COR-L47 (cell line): ENCODE measurements at places on chromosomes 6 and 20.
A peak's percentile ranks its signal among the peaks of the same experiment; 100 is the strongest.

GRCh38 chr6:109503327-109504224 is 20.6 kb upstream of the ZBTB24 start:
- DNase-seq, result peak; percentile 29

DNA sequence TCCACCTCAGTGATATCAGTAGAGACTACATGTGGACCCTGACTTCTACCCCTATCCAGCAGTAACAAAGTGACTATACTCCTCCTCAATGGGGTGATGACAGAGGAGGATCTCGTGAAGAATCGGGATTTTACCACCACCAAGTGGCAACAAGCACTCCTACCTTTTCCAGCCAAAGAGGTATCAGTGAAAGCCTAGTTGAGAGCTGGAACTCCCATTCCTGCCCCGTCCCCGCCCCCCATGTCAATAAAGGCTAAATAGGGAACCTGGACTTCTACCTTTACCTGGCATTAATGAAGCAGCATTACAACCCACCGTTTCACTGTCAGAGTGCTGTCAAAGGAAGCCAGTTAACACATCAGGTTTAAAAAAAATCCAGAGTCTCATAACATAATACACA is 45.3 kb downstream of the RNF24 start:
- no peak for DNase-seq

DNA sequence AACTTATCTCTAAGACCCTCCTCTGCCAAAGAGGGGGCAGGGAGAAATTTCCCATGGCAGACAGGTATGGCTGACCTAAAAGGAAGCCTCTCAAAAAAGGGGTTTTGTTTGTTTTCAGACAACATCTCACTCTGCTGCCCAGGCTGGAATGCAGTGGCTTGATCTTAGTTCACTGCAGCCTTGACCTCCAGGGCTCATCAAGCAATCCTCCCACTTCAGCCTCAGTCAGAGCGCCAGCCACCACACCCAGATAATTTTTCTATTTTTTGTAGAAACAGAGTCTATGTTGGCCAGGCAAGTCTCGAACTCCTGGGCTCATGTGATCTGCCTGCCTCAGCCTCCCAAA is 3.8 kb downstream of the EZR start:
- no peak for DNase-seq

- no peak for DNase-seq
These were observed 683 bp upstream of the GCNT2 start for GRCh38 chr6:10520468-10520867.

GRCh38 chr20:37902504-37903313 is at the start of gene VSTM2L:
Gene VSTM2L (plus strand): TSS chr20:37903127. CDS start chr20:37903351, 224 bp downstream.
- DNase-seq, result no peak

GRCh38 chr6:74870403-74870802 is 335.4 kb downstream of the COL12A1 start:
- DNase-seq, result no peak

DNA sequence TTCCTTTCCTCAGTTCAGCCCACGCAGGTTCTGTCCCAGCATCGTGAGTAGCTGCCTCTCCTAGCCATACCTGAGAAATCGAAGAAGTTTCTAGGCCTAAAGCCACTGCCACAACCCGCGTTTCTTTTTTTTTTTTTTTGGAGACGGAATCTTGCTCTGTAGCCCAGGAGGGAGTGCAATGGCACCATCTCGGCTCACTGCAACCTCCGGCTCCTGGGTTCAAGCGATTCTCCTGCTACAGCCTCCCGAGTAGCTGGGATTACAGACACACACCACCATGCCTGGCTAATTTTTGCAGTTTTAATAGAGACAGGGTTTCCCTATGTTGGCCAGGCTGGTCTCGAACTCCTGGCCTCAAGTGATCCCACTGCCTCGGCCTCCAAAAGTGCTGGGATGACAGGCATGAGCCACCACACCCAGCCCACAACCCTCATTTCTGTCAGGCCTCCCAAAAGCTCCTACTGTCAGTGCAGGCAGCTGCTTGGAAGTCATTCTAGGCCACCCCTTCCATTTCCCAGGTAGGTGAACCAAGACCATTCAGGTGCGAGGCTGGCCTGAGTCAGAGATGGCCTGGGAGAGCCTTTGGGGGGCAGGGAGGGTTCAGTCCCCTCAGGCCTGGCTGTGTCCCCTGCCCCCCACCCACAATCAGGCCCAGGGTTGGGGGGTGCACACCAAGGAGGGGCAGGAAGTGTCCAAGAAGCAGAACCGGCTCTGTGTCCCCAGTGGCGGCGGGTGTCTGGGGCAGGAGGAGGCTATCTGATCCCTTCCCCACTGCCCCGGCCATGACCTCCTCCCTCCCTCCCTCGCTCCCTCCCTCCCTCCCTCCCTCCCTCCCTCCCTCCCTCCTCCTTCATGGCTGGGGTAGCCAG is 47.2 kb downstream of the NOL4L start:
- DNase-seq, result no peak

- no peak for DNase-seq
These were observed 94.5 kb downstream of the ZMYND8 start for GRCh38 chr20:47262008-47262364.

- DNase-seq, result no peak
These were observed 393.7 kb downstream of the UTRN start for GRCh38 chr6:144678844-144679243.

DNA sequence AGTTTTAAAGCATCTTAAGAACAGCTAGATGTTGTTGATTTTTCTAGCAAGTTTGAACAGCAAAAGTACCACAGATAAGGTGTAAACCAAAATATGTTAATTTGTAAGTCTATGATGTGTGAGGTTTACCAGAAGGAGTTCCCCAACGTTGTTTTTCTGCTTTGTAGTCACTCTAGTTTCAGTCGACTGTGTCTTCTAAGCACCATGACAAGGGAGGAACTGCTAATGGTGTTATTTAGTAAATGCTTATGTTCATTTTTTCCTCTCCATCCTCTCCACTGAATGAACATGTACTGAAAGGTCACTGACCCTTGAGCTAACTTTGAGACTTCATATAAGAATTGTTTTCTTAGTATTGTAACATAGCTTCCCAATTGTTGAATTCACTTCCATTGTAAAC is 3.0 kb downstream of the ENPP3 start:
- DNase-seq, result no peak

- DNase-seq, result no peak
These were observed 1.5 kb downstream of the NELFCD start for GRCh38 chr20:58982406-58983114.

DNA sequence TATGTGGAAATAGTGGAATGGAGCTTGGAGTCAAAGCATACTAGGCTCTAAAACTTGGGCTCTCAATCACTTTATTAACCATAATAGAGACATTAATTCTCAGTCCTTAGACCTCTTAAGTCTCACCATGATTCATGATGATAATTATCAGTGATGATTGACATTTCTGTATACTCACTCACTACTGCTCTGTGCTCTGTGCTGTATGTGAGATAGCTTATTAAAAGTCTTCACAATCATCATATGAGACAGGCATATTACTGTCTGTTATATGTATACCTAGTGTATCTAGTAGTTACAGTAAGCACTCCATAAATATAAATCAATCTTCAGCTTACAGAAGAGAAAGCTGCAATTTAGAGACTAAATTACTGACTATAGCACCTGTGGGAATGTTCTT is 236.0 kb upstream of the JAG1 start:
- no peak for DNase-seq

DNA sequence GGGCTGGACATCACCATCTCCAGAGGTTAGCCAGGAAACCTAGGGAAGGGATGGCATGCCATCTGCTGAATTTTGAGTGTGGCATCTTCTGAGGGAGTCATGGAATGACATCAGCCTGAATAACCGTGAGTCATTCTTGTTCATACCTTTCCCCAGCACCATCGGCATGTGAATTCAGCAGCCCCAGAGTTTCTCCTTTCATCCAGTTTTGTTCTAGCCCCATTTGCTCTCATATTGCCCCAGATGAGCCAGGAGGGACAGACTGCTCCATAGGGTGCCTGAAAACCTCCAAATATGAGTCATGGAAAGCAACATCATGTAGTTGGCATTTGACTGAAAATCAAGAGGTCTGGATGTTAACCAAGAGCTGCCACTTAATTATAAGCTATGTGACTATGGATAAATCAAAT is 219.2 kb upstream of the SGK1 start:
- DNase-seq, result no peak

GRCh38 chr6:155142168-155143028 is 121.4 kb upstream of the CLDN20 start:
- no peak for DNase-seq

DNA sequence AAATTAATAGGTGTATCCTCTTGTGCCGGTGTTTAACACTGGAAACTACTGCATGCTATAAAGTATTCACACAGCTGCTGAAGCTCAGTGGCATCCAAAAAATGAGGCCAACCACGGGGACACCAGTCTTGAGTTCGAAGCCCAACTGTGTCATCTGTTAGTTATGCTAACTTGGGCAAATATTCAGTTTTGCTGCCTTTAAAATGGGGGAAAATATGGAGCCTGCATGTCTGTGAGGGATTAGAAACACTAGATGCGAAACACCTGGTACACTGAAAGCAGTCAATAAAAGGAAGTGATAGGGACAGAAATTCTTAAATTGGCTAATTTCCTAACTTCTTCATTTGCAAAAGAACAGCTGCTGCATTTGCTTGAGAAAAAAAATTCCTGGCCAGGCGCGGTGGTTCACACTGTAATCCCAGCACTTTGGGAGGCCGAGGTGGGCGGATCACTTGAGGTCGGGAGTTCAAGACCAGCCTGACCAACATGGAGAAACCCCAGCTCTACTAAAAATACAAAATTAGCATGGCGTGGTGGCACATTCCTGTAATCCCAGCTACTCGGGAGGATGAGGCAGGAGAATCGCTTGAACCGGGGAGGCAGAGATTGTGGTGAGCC is 36.6 kb upstream of the MLIP start:
- no peak for DNase-seq

GRCh38 chr6:32568561-32568960 is 21.1 kb downstream of the HLA-DRB1 start:
- no peak for DNase-seq

DNA sequence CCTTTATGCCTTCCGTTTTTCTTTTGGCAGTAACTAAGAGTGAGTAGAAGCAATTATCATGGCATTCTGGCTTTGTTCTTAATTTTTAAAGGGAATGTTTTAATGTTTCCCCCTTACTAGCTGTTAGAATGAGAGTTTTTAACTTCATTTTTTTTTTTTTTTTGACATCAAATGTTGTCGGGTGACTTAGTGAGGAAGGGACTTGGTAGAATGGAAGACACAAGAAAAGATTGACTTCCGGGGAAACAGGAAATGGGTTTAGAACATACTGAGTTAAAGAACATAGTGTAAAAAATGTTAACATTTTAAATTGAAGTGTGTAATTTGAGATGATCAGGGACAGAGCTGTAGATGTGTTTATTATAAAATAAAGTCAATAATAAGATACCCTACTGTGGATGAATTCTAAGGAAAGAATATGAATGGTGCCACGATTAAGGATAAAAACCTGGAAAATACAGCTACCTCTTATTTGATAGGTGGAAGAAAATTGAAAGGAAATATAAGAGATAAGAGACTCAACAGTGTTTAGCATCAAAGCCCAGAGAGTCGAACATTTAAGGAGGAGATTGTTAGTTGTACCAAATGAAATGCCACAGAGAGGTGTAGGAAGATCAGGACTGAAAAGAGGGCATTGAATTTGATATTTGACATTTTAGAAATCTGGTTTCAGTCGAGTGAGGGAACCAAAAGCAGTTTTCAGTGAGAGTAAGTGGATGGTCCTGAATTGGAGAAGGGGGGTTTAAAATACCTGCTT is 9.4 kb downstream of the HSF2 start:
- no peak for DNase-seq

GRCh38 chr6:148593130-148593812 is 153.6 kb upstream of the UST start:
- DNase-seq, result no peak

DNA sequence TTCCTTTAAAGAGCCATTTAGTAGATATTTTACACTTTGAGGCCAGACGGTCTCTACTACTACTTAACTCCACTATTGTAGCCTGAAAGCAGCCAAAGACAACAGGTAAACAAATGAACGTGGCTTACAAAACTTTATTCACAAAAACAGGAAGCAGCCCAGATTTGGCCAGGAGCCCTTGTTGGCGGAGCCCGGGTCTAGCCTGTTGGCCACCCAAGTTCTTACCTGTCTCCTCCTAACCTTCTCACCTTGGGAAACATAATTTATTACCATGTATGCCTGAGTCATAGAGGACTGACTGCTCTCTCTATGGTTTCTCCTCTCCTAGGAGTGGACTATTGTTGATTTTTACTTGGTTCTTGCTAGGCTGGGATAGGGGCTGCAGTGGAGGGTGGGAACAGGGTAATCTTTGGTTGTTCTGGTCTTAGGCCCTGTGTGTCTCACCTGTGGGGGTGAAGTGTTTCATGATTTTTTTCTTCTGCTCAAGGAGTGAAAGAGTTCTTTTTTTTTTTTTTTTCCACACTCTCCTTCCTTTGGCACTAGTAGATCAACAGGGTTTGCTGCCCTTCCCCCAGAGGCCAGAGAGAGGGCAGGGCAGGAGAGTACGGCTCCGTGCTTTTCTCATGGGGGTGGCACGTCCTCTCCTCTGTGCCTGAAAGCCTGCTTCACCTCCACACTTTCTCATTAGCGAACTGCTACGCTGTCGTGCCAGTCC is 90.0 kb downstream of the RPP40 start:
- DNase-seq, result no peak

DNA sequence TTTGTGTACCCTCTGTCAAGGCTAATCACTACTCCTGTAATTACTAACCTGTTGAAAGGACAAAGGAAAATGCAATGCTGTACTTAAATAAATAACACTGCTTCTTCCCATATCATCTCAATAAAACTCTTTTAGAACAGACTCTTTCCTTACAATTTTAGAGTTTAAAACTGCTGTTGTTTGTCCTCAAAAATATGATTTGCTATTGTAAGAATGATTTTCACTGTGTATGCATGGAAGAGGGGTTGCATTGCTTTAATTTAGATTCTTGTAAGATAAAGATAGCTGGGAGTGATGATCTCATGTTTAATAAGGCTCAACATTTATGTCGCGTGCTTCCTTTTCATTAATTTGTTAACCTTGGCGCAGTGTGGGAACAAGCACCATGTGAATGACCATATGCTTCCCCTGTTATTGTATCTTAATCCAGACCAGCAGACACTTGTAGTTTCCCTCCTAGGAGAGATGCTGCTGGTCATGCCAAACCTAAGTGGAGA is 89.8 kb upstream of the ATXN1 start:
- DNase-seq, result no peak

DNA sequence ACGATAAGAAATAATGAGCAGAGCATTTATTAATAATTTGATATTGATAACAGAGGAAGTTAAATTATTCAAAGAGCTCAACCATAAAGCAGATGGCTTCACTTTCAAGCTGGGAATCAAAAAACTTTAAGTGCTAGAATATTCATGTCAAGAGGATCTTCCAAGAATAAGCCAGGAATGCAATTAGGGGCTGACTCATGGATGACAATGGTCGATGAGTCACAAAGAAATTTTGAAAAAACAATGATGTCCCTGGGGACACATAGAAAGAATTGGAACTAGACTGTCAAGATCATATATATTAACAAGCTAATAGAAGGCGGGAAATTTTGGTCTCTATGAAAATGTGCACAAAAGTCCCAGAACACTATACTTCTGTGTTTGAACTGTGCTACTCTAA is 304.1 kb downstream of the LAMA2 start:
- no peak for DNase-seq

- DNase-seq, result no peak
These were observed 1.9 kb downstream of the RRBP1 start for GRCh38 chr20:17679941-17680835.

GRCh38 chr20:3318226-3318884 is 79.4 kb upstream of the SLC4A11 start:
- no peak for DNase-seq

GRCh38 chr6:138572167-138572875 is 73.0 kb upstream of the NHSL1 start:
- peak; percentile 76 for DNase-seq

- no peak for DNase-seq
These were observed 82.7 kb downstream of the SIM1 start for GRCh38 chr6:100382031-100382430.

- DNase-seq, result no peak
These were observed 3.5 kb downstream of the DLGAP4 start for GRCh38 chr20:36309643-36310042.
